NCI-H69 (cell line): ENCODE measurements at places on chromosomes 5 and 9.

GRCh38 chr9:108300306-108301287 lies 555.2 kb downstream of the ACTL7B start:
- no peak for DNase-seq

- peak; percentile 85 for DNase-seq
Observed at GRCh38 chr5:68110264-68110663, 105.3 kb upstream of the PIK3R1 start.

DNA sequence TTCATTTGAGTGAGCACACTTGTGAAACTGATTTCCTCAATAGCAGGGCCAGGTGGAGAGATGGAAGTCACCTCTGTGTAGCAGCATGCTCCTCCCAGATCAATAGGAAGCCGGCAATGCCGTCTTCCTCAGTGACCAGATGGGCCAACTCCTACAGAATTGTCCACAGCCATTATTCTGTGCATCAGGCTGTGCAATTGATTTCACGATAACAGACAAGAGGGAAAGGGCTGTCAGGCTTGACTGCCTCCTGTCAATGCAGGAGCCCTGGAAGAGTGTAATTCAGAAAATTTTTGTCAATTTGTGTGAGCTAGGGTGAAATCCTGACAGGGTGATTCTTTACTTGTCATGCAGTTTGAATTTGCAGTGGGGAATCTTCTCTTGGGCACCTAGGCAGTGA lies 838.4 kb upstream of the NUDT12 start:
- DNase-seq: peak; percentile 93

GRCh38 chr9:137642118-137642601 lies 23.4 kb downstream of the EHMT1 start:
- DNase-seq: no peak

- DNase-seq: no peak
Observed at GRCh38 chr9:106479679-106480078, 383.3 kb upstream of the ZNF462 start.

GRCh38 chr5:62606878-62607277 lies 28.3 kb downstream of the LRRC70 start:
- no peak for DNase-seq

- DNase-seq: peak; percentile 13
Observed at GRCh38 chr5:33850100-33850594, 41.6 kb downstream of the ADAMTS12 start.

- DNase-seq: no peak
Observed at GRCh38 chr5:111386832-111387162, 125.5 kb downstream of the STARD4 start.
